ENCODE measurements at places on chromosomes 1 and 21. TPM values are rescaled to one million over a fixed set of nuclear protein-coding genes. Genes with fewer than 3 reads are reported as not detected.

APOBEC4 gene
- total RNA-seq, result not detected

GNG4 gene
- 0.19 TPM for total RNA-seq

ZNF687 gene
- 31.2 TPM for total RNA-seq

PKN2 gene
- 43.7 TPM for total RNA-seq

CELA3B gene
- not detected for total RNA-seq

BEND5 gene
- 3.7 TPM for total RNA-seq

CLCA4 gene
- not detected for total RNA-seq

NTMT2 gene
- total RNA-seq, result not detected

PGBD5 gene
- not detected for total RNA-seq

TNFRSF8 gene
- total RNA-seq, result 16.3 TPM

GPR52 gene
- total RNA-seq, result 4.4 TPM

POMGNT1 gene
- total RNA-seq, result 46.7 TPM

PAFAH2 gene
- total RNA-seq, result 14.2 TPM

ZNF648 gene
- total RNA-seq, result not detected

FCRL2 gene
- total RNA-seq, result not detected

NR5A2 gene
- total RNA-seq, result 0.11 TPM

GNG12 gene
- total RNA-seq, result 0.21 TPM

GRCh38 chr1:154557248-154557938 is 1.1 kb downstream of the UBE2Q1 start:
- H3K27ac ChIP-seq, result peak overlapping the region; percentile 80
- peak overlapping the region; percentile 96 for H3K4me3 ChIP-seq

DNA sequence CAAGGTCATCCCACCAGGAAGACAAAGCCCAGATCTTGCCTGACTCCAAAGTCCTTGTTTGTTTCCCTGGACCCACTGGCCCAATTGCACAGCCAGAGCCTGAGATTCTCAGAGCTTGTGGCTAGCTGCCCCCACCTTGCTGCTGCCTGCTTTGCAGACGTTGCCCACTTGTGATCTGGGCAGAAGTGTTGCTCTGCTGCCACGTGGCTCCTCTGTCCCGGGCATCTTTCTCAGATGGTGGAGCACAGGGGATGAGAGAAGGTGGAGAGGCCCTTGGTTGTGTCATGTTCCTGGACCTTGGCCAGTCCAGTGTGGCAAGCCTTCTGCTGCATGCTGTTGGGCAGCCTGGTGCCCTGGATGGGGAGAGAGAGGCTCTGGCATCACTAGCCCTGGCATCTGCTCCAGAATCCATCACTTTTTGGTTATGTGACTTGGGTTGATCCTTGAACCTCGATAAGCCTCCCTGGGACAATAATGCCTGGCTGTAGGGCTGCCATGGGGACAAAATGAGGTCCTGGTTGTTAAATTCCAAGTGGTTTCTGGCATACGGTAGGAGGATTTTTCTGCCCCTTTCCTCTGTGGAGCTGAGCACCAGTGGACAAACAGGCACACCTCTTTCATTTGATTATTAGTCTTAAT is 1.5 kb upstream of the NR0B2 start:
- H3K27me3 ChIP-seq, result no peaks in the 10 kb centered on the region
- no peak overlapping the region for H3K27ac ChIP-seq
- H3K4me3 ChIP-seq, result no peak overlapping the region
- no peaks in the 10 kb centered on the region for H3K36me3 ChIP-seq

DNA sequence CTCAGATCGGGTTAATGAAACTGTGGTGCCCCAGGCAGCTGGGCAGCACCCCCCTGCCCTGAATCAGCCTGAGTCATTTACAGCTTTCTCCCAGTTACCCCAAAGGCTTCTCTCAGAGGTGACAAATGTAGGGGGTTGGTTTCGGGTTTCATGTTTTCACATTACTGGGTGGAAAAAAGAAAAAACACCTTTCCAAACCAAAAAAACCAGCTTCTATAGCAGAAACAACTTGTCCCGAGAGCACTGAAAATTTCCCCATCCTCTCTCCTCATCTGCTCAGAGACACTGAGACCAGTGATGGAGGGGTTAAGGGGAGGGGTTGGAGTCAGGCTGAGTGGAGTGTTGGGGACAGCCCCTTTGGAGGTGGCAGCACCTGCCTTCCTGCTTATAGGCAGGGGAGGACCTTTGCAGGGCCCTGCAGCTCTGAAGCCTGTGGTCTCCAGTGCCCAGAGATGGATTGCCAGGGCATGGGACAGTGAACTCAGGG is 15.6 kb downstream of the UTP11 start:
- H3K36me3 ChIP-seq, result peaks cover 12% of the 10 kb centered on the region
- peak; percentile 75 for DNase-seq

GRCh38 chr1:14602136-14602535 is 3.7 kb downstream of the KAZN start:
- no peak overlapping the region for H3K4me3 ChIP-seq
- DNase-seq, result no peak
- H3K27me3 ChIP-seq, result peaks cover 39% of the 10 kb centered on the region
- H3K27ac ChIP-seq, result no peak overlapping the region
- H3K36me3 ChIP-seq, result no peaks in the 10 kb centered on the region
- H3K4me1 ChIP-seq, result peaks cover 4% of the 10 kb centered on the region

DNA sequence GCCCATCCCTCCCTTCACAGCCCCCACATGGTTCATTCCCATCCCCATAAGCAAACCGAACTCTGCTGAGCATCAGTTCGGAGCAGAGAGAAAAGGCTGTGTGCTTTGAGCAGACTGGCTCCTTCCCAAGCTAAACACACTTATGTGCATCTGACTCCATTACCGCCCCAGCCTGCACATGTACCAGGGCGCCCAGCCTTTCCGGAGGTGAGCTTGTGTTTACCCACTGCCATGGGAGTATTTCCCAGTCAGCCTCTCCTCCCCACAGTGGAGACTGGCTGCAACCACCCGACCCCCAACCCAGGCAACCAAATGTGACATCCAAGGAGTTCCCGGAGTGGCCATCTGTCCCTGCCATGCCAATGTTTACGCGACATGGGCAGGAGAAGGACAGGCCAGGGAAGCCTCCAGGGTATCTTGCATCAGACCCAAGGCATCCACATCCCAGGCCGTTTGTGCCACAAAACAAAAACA is 9.4 kb downstream of the TIAM1 start:
- peaks cover 66% of the 10 kb centered on the region for H3K4me1 ChIP-seq
- H3K4me3 ChIP-seq, result no peak overlapping the region
- H3K27me3 ChIP-seq, result no peaks in the 10 kb centered on the region
- H3K27ac ChIP-seq, result peak overlapping the region; percentile 90

- H3K27me3 ChIP-seq, result no peaks in the 10 kb centered on the region
- H3K4me3 ChIP-seq, result no peak overlapping the region
- no peak overlapping the region for H3K27ac ChIP-seq
- DNase-seq, result no peak
Measured at GRCh38 chr1:109573785-109574184, 25.4 kb downstream of the GNAI3 start.

GRCh38 chr1:221470000-221470698 is 271.7 kb downstream of the DUSP10 start:
- H3K36me3 ChIP-seq, result no peaks in the 10 kb centered on the region
- H3K27ac ChIP-seq, result no peak overlapping the region
- no peaks in the 10 kb centered on the region for H3K4me1 ChIP-seq
- no peak for DNase-seq
- no peak overlapping the region for H3K4me3 ChIP-seq
- peaks cover 44% of the 10 kb centered on the region for H3K27me3 ChIP-seq

DNA sequence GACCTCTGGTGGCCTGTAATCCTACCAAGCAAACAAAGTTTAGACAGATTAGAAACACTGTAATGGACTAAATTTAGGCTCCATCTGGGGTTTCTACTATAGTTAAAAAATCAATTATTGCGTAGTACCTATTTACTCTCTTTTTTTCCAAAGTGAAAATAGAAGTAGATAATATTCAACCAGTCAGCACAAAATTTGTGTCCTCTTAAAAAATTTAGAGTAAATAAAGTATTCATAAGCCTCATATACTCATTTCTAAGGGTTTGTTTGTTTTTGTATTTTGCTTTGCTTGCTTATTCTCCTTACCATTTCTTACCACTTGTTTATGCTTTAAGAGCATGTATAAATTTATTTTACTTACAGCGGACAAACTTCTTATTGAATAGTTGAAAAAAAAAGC is 54.5 kb downstream of the NCAM2 start:
- H3K27ac ChIP-seq, result no peak overlapping the region
- H3K4me1 ChIP-seq, result no peaks in the 10 kb centered on the region

GRCh38 chr1:39142401-39143060 is 62.0 kb upstream of the MACF1 start:
- H3K27ac ChIP-seq, result no peak overlapping the region
- peaks cover 11% of the 10 kb centered on the region for H3K4me1 ChIP-seq
- no peak overlapping the region for H3K4me3 ChIP-seq
- H3K36me3 ChIP-seq, result no peaks in the 10 kb centered on the region

DNA sequence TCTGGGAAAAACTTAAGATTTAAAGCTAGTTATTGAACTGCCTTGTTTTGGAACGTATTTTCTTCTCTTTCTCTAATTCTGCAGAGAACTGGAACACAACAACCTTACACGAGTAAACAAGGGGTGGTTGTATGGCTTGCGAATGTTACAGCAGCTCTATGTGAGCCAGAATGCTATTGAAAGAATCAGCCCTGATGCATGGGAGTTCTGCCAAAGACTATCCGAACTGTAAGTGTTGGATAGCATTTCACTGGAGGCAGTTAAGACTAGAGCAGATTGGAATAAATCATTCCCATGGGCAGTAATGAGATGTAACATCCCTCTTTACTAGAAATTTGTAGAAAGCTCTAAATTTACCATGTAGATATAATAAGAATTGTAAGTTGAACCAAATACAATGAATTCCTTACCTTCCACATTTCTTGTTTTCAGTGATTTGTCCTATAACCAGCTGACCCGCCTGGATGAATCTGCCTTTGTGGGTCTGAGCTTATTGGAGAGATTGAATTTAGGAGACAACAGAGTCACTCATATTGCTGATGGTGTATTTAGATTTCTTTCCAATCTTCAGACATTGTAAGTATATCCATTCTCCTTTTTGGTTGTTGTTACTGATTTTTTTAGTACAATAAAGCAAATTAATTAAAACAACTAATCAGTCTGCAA is 22.9 kb downstream of the LRIG2 start:
- peaks cover 4% of the 10 kb centered on the region for H3K4me1 ChIP-seq
- DNase-seq, result no peak
- no peak overlapping the region for H3K27ac ChIP-seq
- no peak overlapping the region for H3K4me3 ChIP-seq
- peaks cover 17% of the 10 kb centered on the region for H3K36me3 ChIP-seq

DNA sequence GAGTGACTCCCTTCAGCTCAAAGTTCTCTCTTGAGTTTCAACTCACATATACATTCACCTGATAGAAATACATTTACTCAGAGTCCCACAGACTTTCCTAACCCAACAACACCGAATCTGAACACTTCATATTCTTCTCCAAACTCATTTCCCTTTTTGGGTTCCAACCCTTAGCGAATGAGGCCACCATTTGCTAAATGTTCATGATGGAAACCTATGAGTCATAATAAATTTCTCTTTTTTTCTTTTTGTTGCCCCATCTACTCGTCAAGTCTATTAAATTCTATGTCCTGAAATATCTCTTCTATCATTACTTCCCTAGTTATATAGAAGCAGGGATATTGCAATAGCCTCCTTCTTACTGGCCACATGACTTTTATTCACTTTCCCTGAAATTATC is 100.1 kb downstream of the HLX start:
- H3K27me3 ChIP-seq, result no peaks in the 10 kb centered on the region
- H3K36me3 ChIP-seq, result no peaks in the 10 kb centered on the region
- no peak for DNase-seq
- no peak overlapping the region for H3K27ac ChIP-seq

DNA sequence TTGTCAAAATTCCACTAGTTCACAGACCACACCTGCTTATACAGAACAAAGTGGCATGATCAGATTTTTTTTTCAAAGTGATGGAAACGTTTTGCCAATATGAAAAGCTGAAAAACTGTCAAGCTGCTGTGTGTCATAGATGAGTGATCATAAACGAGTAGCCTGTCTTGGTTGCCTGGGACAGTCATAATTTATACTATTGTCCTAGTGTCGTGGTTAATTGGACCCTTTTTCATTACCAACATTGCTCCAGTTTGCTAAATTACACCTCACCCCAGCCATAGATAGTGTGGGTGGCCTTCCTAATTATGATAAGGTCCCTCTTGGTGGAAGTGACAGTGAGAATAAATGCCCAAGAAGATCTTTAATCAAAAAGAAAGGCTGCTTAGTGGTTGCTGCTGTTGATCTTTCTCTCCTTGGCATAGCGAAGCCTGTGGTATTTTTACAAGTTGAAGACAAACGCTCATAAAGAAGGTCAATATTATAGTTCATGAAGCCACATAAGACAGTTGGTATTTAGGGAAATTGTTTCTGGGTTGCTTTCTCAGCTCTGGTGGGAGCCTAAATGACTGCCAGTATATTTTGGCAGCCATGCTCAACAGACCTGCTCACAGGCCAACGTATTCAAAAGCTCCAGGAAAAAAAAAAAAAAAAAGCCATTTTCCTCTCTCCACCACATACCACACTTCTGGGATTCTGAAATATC is 478.1 kb downstream of the PLA2G4A start:
- no peaks in the 10 kb centered on the region for H3K27me3 ChIP-seq
- no peaks in the 10 kb centered on the region for H3K4me1 ChIP-seq
- H3K36me3 ChIP-seq, result peaks cover 6% of the 10 kb centered on the region

GRCh38 chr1:244653439-244654107 is 647 bp downstream of the DESI2 start:
- H3K27ac ChIP-seq, result no peak overlapping the region
- H3K4me3 ChIP-seq, result no peak overlapping the region
- DNase-seq, result no peak
- peaks cover 6% of the 10 kb centered on the region for H3K36me3 ChIP-seq
- peaks cover 26% of the 10 kb centered on the region for H3K4me1 ChIP-seq

- H3K36me3 ChIP-seq, result peaks cover 6% of the 10 kb centered on the region
- no peak overlapping the region for H3K27ac ChIP-seq
- peaks cover 22% of the 10 kb centered on the region for H3K27me3 ChIP-seq
- peaks cover 16% of the 10 kb centered on the region for H3K4me1 ChIP-seq
Measured at GRCh38 chr1:70961374-70961975, 86.1 kb downstream of the PTGER3 start.

GRCh38 chr1:22132517-22133235 is 10.2 kb downstream of the WNT4 start:
- DNase-seq, result no peak
- no peak overlapping the region for H3K27ac ChIP-seq
- H3K4me3 ChIP-seq, result no peak overlapping the region
- no peaks in the 10 kb centered on the region for H3K36me3 ChIP-seq
- no peaks in the 10 kb centered on the region for H3K27me3 ChIP-seq
- H3K4me1 ChIP-seq, result no peaks in the 10 kb centered on the region

GRCh38 chr1:180181048-180181447 is 26.4 kb downstream of the QSOX1 start:
- H3K36me3 ChIP-seq, result no peaks in the 10 kb centered on the region
- no peak overlapping the region for H3K27ac ChIP-seq
- H3K27me3 ChIP-seq, result no peaks in the 10 kb centered on the region
- DNase-seq, result no peak

GRCh38 chr1:9615316-9616063 is 26.8 kb downstream of the TMEM201 start:
- H3K4me1 ChIP-seq, result no peaks in the 10 kb centered on the region
- peaks cover 6% of the 10 kb centered on the region for H3K27me3 ChIP-seq
- H3K4me3 ChIP-seq, result no peak overlapping the region
- H3K27ac ChIP-seq, result no peak overlapping the region
- H3K36me3 ChIP-seq, result no peaks in the 10 kb centered on the region
- DNase-seq, result no peak

- H3K4me3 ChIP-seq, result no peak overlapping the region
- no peaks in the 10 kb centered on the region for H3K27me3 ChIP-seq
- no peak for DNase-seq
- H3K36me3 ChIP-seq, result peaks cover 28% of the 10 kb centered on the region
- H3K27ac ChIP-seq, result no peak overlapping the region
Measured at GRCh38 chr1:203703586-203703985, 61.4 kb upstream of the LAX1 start.
